ENCODE measurements at places on chromosomes 4 and X.

- no peak for DNase-seq
These were observed 13.3 kb downstream of the ATOH1 start for GRCh38 chr4:93841803-93842345.

DNA sequence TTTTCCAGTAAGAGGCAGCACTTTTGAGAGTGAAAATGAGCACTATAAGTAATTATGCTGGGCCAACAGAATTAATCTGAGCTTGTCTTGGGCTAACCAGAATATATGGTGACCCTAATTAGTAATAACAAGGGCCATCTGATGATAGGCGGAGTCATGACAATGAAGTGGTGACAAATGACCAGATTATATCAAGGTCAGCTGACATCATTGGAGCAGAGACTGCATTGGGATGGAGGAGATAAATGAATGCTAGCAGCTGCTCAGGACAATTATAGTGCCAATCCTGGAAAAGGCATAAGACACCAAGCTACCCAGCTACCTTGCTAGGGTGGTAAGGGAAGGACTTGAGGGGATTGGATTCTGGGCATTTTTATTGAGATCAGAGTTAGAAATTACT is 1548.7 kb downstream of the RPA4 start:
- no peak for DNase-seq

DNA sequence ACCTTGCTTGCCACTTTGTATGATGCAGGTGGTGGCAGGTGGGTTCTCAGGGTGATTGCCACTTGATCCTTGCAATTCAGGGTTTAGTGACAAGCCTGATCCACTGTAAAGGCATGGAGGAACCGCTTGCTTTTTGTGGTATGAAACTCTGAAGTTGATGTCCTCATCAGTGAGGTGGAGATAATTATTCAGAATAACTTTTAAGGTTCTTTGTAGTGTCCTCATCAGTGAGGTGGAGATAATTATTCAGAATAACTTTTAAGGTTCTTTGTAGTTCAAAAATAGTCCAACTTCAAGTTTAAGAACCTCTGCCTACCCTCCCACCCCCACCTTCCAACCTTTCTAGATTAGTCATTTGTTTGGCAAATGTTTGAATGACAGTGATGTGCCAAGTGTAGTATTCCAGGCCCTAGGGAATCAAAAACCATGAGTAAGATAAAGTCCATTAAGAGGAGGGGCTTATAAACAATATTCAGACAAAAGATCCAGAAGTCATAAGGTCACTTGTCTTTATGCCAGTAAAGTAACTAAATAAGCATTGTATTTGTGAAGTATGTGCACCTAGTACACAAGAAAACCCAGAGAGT is 51.2 kb downstream of the DCUN1D4 start:
- DNase-seq, result no peak

- DNase-seq, result no peak
These were observed 273.2 kb upstream of the EMCN start for GRCh38 chr4:100790836-100791615.

DNA sequence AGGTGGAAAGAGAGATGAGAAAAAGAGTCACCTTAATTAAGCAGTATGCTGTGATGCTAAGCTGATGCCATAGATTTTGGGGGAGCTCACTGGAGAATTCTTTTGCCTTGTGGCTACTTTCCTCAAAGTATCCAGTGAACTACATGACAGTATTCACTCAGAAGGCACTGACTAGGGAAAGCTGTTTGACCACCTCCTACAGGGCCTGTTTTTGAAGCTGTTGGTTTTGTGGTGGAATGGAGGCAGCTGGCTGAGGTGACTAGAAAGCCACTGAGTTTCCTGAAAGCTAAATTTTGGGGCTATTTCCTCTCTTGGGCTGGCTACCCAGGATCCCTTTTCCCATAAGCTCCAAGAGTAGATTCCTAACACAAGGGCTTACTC is 124.8 kb upstream of the EOLA2 start:
- no peak for DNase-seq

GRCh38 chrX:123217728-123218127 is 33.6 kb downstream of the GRIA3 start:
- DNase-seq, result no peak

DNA sequence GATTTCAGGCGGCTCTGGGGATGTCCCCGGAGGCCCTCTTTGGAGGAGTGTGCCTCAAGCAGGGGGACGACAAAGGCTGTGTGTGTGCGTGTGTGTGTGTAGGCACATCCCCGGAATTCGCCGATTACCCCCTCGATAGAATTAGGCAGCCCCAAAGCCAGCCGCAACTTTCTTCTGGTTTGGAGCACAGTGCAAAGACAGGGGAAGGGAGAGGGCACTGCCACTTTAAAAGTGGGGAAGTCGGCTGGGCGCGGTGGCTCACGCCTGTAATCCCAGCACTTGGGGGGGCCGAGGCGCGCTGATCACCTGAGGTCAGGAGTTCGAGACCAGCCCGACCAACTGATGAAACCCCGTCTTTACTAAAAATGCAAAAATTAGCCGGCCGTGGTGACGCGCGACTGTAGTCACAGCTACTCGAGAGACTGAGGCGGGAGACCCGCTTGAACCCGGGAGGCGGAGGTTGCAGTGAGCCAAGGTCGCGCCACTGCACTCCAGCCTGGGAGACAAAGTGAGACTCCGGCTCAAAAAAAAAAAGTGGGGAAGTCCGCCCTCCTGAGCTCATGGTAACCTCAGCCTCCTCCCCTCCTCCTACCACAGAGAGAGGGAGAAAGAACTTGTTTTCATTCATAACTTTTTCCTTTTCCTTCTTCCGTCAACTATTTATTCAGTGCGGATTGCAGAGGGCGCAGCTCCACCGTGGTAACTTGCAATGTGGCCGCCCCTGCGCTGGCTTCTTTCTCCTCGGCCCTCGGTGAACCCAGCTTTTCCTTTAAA is 2.4 kb downstream of the SPRY1 start:
- DNase-seq, result peak; percentile 48

DNA sequence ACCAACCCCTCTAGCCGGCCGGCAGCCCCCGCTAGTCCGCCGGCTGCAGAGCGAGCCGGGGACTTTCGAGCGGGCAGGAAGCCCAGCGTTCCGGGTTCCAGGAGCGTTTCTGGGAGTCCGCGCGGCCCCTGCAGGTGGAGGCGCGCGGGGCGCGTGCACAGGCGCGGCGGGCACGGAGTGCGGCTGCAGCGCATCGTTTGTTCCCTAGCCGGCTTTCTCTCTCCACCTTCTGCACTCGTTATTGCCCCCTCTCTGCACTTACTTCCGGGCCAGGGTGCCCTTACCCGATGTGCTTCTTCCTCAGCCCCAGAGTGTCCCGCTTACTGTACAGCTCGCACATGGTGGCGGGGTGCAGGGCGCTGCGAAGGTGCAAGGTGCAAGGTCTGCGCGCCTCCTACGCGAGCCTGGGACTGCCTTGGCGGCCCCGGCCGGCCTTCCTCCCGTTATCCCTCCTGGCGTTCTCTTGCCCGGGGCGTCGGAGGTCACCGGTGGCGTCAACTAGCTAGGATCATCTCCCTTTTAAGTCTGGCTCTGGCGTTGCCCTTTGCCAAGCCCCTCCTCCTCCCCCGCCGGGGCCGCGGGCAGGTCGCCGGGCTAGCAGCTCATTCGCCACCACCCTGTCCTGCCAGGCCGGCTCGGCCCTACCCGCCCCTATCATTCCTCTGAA is at the start of gene ETNPPL:
Gene ETNPPL (minus strand): TSS at position 495 of the 667 bp plus-strand sequence. CDS start 155 bp downstream, at position 340.
- peak; percentile 2 for DNase-seq
